ENCODE measurements at places on chromosomes 1 and 21.
A peak's percentile ranks its signal among the peaks of the same experiment; 100 is the strongest.

GRCh38 chr1:232726048-232726779, 79.0 kb upstream of the MAP10 start:
- DNase-seq, result no peak

GRCh38 chr1:11749203-11749689, 12.7 kb upstream of the C1orf167 start:
- DNase-seq, result peak; percentile 68

GRCh38 chr1:220982686-220983085, 103.4 kb downstream of the HLX start:
- no peak for DNase-seq

DNA sequence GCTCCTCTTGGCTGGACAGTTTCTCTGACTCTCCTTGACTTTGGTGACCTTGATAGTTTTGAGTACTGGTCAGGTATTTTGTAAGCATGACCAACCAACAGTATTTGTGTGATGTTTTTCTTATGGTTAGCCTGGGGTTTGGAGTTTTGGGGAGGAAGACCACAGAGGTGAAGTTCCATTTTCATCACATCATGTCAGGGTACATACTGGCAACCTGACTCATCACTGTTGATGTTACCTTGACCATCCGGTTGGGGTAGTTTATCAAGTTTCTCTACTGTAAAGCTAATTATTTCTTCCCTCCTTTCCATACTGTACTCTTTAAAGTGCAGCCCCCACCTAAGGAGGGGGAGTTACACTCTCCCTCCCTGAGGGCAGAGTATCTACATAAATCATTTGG, 13.4 kb downstream of the OSCP1 start:
- no peak for DNase-seq

- no peak for DNase-seq
Measured at GRCh38 chr21:42887326-42887725, 5.8 kb upstream of the NDUFV3 start.

DNA sequence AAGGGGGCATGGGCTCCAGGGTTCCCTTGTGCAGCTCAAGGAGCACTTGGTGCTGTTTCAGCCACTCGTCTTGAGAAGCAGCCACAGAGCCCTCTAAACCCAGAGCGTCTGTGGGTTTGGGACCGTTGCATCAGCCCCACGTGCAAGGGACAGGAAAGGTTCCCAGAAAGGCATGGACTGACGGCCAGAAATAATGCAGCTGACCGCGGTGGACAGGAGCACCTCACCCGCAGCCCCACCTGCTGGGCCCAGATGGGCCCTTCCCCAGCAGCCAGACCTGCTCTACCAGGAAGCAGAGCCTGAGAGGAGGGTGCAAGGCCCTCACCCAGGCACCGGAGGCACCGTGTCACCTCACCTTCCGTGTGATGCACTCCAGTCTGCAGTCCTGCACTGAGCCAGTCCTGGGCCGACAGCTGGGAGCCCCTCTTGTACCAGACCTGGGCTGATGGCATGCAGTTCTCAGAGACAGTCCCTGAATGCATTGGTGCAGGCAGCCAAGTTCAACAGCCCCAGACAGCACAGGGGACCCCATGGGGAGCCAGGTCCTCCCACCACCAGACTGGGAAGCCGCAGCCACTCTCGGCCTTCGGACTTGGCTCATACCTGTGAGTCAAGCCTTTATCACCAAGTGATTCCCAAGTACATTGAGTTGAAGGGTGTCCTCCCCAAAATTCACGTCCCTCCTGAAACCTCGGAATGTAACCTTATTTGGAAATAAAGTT, 4.8 kb upstream of the TFF3 start:
- no peak for DNase-seq

GRCh38 chr21:46254208-46254975, 25.8 kb upstream of the LSS start:
- no peak for DNase-seq

DNA sequence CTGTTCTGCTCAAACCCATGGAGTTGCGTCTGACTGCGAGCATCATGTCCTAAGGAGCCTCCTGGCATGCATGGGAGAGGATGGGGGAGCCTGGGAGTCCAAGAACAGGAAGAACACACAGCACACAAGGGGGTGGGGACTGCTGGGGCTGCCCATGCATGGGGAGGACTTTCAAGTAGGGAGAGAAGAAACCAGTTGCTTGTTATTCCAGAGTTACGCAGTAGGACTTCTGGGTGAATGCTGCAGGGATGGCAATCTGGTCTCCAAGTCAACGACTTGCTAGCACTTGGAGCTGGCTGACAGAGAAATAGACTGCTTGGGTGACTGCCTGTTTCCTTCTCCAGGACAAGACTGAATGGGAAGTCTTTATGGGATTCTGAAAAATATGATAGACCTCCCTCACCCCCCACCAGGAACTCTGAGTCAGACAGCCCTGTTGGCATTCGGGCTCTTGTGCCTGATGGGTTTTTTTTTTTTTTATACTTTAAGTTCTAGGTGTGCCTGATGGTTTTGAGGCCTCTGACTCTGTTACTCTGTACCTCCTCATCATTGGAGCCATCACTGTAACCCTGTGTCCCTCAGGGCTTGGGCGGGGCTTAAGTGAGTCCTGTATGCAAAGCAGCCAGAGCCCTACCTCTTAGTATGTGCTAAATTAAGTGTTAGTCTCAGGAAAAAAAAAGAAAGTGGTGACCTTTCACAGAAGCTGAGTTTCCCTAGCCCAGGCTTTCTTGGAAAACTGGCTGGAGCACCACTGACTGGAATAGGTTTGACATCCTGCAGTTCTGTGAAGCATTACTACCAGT, 30.3 kb downstream of the MAP3K21 start:
- DNase-seq, result no peak

DNA sequence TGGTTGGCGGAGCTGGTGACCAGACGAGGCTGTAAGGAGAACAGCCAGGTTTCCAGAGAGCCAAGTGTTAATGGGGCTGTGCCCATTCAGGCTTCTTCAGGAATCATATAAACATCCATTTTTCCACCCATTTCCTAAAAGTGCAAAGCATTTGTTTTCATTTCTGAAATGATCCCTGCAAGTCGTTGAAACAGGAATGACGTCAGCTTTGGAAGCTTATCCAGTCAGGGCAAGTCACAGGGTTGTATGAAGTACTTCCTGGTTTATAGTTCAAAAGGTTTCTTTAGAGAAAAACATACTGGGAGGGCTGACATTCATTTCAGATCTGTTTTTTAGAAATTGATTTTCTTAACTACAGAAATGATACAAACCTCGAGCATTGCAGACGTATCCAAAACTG, 29.2 kb downstream of the IGSF5 start:
- no peak for DNase-seq

GRCh38 chr1:115807723-115808122, 33.2 kb downstream of the NHLH2 start:
- DNase-seq, result no peak

DNA sequence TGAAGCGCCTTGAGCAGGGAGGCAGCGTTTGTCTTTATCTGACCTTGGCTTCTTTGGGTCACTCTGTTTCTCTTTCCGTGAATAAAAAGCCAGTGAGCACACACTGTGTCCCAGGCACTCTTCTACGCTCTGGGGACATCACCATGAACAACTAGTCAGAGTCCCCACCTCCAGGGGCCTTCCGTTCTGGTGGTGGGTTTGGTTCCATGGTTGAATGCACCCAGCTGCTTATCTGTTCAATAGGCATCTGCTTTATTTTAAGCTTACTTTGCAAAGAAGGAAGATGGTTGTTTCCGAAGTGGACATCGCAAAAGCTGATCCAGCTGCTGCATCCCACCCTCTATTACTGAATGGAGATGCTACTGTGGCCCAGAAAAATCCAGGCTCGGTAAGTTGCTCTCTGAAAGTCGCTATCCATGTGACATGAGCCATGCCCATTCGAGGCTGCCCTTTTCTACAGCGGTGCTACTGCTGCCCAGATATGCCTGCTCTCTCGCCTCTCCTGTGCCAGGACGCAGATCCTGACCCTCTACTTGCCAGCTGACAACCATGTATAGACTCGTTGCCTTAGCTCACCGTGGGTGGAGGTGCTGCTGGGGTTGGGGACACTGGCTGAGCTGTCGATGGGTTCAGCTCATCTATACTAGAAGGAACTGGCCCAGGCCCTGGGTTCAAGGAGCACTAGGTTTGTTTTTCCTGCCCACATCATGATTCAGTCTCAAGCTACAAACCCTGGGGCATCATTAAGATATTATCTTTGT, 5.9 kb downstream of the MX1 start:
- DNase-seq, result peak; percentile 41

GRCh38 chr1:13950637-13951036, 250.6 kb downstream of the PRDM2 start:
- DNase-seq, result no peak

DNA sequence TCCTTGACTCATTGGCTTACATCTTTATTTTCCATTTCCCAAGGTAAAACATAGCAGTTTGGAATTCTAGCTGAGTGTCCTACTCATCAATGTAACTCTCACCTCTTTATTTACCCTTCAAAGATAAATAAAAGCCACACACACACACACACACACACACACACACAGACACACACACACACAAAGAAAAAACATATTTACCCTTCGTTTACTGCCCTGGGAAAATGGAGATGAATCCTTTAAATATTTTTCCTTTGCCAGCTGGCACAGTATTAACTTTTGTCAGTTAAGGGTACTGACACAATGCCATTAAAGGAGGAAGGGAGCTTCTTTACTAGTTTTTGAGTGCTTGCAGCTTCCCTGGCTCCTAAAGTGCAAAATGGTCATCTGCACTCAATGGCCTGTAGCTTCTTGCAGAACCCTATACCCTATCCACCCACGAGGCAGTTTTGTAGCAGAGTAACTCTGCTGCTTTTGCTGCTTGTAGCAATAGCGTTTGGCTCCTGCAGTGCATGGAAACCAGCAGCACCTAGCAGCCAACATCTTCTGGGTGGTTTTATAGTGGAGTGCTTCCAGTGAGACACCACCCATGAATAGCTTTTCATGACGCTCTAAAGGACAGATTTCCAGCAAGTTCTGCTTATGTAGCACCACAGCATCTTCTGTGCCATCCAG, 103.7 kb downstream of the HS2ST1 start:
- no peak for DNase-seq

DNA sequence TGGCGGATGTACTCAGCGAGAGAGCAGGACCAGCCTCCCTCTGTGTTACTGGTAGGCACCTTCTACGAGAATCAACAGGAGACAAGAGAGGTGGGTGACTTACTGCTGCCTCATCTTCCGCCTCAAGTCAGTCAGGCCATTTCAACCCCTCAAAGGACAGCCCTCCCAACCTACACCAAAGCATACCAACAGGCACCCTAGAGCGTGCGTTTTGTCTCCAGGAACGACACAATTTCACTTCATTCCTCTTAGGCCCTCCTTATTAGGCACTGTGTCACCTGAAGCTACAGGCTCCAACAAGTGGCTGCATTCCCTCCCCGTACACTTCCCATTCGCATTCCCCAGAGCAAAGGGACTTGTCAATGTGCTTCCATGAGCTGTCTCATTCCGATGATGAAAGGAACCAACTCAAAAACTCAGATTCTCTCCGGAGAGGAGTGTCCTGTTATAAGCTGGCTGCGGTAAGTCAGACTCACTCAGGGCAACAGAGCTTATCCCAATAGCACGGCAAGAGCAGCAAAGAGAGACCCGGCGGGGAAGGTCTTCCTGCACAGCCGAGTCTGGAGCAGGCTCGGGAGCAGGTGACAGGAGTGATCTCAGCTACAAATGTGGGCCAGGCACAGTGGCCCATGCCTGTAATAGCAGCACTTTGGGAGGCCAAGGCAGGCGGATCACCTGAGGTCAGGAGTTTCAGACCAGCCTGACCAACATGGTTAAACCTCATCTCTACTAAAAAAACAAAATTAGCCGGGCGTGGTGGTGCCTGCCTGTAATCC, 120.6 kb upstream of the IFFO2 start:
- DNase-seq, result no peak

- DNase-seq, result no peak
Measured at GRCh38 chr1:99650773-99651437, 5.0 kb downstream of the PALMD start.

DNA sequence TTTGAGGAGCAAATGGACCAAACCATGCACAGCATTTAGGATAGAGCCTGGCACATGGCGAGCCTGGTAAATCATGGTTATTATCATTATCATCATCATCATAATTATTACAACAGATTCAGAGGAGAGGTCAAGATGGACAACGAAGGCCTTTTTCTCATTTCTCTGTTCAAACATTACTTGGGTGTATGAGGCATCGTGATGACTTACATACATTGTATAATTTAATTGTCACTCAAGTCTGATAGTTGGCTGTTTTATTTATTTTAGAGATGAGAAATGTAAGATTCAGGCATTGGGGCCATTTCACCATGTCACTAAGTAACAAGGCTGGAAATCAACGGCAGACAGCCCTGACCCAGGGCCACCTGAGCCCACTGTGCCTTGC, 68.1 kb downstream of the SLC35F3 start:
- DNase-seq, result no peak

GRCh38 chr1:33719771-33720670, 143.9 kb upstream of the HMGB4 start:
- DNase-seq, result no peak

- DNase-seq, result no peak
Measured at GRCh38 chr1:26003262-26003661, 5.4 kb upstream of the PAFAH2 start.

GRCh38 chr1:33634806-33635205, 162.4 kb downstream of the ZSCAN20 start:
- DNase-seq, result no peak

GRCh38 chr1:11606775-11607174, 47.5 kb downstream of the FBXO2 start:
- no peak for DNase-seq

DNA sequence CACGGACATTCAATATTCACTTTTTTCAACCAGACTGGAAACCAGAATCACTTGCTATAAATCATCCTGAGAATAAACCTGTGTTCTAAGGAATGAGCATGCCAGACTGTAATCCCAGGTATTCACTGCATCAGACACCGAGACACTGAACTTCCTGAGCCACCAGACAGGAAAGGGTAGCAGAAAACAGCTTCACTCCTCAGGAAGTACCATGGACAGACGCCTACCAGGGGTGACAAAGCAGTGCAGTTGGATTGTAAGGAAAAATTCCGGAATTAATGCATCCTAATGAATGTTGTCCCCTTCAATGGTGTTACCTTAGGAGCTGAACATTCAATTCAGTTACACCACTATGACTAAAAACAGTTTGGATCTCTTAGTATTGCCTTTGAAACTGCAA, 156.1 kb downstream of the PIGK start:
- no peak for DNase-seq

DNA sequence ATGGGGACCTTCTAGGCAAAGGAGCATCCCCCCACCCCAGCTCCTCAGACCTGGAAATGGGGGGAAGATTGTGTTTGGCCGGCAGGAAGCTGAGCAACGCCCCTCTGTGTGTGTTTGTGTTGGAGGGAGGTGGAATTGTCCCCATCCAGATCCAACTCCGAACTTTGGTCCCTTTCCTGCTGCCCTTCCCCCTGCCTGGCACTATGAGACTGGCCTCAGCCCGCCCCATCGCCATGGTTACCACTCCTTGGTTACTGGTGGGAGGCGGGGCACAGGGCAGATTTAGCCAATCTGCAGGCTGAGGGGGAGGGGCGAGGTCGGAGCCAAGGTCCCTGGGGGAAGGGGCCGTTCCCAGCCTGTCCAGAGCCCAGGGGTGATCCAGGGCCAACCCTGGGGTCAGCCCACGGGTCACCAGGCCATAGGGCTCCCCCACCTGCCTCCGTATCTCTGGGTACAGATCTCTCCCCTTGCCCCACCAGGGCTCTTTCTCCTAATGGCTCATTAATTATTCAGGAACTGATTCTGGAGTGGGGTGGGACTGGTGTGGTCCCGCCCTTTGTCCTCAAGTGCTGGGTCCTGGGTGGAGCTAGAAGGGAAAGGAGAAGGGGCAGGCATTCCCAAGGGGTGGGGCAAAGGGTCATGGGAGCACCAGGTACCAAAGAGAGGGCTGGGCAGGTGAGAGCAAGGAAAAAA, 15.2 kb downstream of the PTPRF start:
- no peak for DNase-seq

GRCh38 chr1:218624052-218624451, 278.9 kb downstream of the TGFB2 start:
- no peak for DNase-seq

All from CD4-positive, alpha-beta T cell treated with Interferon gamma for 1 hour (primary cell).